Activated CD4-positive, alpha-beta T cell treated with anti-CD3 and anti-CD28 coated beads for 1 hour (primary cell): ENCODE measurements at places on chromosomes 7 and 10.

DNA sequence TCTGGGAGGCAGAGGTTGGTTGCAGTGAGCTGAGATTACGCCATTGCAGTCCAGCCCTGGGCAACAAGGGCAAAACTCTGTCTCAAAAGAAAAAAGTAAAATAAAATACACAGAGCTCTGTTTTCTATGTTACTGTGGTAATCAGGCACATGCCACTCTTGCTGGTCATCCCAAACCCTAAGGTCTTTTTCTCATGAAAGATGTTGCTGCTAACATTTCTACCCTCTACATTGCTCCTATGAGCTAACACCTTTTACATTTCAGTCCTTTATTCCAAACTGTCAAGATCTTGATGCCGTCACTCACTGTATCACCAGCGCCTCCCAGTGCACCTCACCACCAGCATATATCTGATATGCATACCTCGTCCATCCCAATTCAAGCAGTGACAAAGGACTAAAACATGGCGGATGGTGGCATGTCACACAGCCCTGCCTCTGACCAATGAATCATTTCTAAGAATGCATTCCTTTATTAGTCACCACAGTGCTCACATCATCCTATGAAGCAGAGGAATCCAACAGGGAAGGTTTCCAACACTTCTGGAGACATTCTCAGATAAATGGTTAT is 4.3 kb downstream of the DAGLB start:
- DNase-seq = no peak

DNA sequence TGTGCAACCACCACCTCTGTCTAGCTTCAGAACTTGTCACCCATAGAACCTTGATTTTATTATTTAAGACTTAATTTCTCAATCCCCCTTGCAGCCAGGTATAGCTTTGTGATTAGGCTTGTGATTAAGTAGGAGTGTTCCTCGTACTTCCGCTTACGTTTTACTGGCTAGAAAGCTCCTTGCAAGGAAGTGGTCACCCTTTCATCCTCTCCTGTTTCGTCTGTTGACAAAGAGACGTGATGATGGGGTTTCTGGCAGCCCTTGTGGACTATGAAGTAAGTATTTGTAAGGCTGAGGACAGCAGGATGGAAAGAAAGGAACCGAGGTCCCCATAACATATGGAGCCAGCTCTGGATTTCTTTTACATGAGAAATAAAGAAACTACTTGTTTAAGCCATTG is 86.5 kb upstream of the KDM7A start:
- no peak for DNase-seq

GRCh38 chr7:102830197-102830596 is 81.4 kb downstream of the FAM185A start:
- no peak for DNase-seq

DNA sequence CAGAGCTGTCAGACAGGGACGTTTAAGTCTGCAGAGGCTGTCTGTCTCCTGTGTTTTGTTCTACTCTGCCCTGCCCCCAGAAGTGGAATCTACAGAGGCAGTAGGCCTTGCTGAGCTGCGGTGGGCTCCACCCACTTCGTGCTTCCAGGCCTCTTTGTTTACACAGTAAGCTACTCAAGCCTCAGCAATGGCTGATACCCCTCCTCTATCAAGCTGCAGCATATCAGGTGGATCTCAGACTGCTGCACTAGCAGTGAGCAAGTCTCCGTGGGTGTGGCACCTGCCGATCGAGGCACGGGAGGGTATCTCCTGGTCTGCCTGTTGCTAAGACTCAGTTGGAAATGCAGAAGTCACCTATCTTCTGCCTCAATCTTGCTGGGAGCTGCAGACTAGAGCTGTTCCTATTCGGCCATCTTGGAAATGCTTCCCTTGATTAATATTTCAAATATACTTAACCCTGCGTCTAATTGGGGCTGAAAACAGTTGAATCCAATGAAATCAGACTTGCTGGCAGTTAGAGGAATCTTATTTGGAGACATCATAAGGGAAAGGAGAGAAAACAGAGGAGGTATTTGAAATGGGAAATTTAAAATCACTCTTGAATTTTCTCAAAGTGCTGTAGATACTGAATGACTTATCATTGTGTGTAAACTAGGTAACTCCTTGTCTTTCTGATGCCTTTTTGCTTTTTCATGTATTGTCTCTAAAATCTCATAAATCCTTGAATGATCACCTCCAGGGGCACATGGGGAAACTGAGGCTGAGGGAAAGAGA is 13.8 kb upstream of the CYP3A5 start:
- DNase-seq = peak; percentile 13

- DNase-seq = no peak
Measured at GRCh38 chr7:94069162-94069739, 65.1 kb upstream of the BET1 start.

- DNase-seq = no peak
Measured at GRCh38 chr10:22727663-22728062, 13.3 kb upstream of the PIP4K2A start.

DNA sequence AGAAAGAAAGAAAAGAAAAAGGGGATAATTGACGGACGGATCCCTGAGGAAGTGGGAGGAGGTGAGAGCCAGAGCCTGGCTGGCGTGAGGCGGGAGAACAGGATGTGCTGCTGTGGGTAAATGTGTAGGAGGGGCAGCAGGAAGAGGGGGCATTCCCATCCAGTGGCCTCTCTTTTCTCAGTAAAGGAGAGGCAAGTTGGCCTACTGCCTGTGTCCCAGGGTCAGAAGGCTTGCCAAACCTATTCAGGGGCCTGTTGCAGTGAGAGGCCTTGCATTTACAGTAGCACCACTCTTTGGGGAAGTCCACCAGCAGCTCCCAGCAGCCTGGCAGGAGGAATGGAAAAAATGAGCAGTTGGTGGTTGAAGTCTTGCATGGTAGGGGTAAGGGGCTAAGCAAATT is 26.6 kb upstream of the ASCC1 start:
- no peak for DNase-seq

DNA sequence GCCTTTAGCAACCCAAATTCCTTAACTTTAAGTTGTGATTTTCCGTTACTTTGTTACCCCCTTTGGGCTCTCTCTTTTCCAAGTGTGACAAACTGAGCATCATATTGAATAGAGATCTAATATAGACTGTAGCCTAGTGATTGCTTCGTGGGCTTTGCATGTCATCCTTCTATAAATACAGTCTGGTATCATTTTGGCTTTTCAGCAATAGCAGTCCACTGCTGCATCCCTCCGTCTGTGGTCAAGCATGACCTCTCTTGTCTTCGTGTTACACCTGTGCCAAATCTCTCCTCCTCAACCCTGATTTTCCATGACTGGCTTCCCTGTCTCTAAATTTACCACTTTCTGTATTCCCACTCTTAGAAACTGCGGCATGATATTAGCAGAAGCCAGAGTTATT is 53.8 kb upstream of the AGK start:
- no peak for DNase-seq

- no peak for DNase-seq
Measured at GRCh38 chr10:89516149-89516832, 19.1 kb downstream of the SLC16A12 start.

GRCh38 chr10:69223028-69223342 is 2.9 kb downstream of the HKDC1 start:
- no peak for DNase-seq

DNA sequence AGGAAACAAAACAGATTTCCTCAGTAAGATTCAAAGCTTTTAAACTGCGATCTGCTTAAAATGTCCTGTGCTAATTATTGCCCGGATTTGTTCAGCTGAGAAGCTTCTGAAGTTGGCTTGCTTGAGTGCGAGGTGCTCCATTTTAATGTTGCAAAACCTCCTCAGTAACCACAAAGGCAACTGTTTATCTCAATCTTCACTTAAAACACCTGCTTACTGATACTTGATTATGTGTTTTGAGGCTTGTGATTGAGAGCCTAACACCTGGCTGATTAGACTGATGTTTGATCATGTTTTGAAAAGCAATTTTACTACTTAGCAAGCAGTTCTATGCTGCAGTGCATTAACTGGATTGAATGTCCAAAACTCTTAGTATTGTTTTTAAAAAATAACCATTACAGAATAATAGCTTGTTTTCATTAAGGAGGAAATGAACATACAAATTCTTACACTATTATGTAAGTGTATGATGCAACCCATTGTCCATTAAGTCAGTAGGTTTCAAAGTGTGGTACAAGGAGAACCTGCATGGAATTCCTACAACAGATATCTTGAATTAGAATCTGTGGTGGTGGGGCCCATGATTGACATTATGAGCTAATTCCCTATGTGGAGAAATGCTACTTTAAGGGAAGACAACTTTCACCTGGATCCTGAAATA is 96.9 kb upstream of the FAM180A start:
- no peak for DNase-seq

DNA sequence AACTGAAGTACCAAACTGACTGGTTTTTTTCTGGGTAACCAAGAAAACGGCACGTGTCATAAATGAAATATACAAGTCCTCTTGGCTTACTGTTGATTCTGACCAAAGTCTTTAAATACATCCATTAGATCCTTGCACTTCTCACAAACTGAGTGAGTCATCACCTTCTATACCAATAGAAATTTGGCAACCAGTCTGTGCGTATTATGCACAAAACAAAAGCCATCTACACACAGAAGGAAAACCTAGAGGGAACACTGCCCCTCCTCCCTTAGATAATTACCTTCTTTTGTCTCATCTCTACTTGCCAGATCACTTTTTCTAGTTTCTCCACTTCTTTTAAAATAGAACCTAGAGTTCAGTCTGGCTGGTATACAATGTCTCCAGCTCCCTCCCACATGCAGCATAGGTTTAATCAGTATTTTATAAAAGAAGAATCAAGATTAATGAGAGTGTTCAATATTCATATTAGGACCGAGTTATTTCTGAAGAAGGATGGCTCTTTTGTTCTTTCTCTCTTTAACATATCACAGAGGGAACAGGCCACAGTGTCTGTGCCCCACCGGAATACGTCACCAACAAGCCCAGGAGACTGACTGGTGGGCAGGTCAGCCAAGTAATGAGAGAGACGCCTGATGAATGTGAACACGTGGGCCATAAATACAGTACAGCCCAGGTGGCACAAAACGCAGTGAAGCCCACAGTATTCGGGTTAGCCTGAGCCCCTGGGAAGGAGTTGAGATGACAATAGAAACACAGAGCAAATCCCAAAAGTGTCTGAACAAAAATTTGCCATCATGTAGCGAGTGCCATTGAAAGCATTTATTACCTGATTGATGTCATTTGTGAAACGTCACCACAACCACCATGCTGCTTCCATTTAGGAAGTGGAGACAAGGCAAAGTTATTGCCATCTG is 91.3 kb downstream of the KIAA1549 start:
- DNase-seq = no peak

DNA sequence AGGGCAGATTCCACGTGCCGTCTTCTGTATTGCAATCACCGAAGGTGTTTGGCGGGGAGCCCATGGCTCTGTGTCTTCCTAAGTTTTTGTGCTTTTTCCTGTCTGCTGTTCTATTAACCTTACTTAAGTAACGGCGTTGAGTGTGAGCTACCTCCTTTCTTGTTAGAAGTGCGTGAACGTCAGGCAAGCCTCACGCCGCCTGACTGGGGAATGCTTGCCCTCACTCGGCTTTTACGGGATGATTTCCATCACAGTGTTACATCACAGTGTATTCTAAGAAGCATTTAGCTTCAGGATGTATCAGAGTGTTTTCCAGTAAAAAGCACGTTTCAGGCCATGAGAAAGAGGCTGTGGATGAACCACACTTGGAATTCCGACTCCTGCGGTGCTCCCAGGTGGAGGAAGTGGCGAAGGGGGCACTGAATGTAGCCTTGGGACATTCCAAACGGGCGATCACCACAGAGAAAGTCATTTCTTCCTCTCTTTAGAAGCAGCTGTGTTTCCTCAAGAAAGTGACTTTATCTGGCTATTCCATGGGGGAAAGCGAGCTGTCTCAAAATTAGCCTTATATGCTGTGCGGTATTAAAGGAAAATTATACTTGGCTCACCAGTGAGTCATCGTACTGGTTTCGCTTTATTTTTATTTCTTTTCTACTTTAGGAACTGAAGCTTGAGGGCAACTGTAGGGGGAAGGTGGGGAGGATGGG is 290.7 kb downstream of the KLF6 start:
- no peak for DNase-seq

GRCh38 chr7:157475601-157476000 is 138.8 kb downstream of the DNAJB6 start:
- no peak for DNase-seq

DNA sequence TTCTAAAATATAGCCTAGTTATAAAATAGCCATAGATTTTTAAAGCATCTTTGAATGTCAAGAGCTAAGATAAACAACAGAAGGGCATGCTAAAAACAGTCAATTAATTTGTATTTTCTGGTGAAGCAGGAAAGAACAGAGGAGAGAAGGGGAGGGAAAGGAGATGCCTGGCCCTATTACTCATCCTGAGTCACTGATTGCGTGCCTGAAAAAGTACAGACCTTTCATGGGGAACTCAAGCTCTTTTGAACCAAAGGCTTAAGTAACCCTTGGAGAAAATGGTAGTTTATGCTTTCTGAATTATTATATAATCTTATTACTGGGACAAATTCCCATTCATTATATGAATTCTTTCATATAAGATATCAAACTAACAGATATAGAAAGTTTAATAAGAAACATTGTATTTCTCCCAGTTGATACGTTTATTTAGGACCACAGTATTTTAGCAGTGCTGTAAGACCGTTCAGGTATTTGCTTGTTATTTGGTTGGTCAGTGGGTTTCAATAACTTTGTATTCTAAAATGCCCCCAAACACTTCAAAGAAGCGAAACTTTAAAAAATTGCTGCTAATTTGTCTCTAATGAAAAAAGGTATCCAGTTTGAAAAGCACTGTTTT is 151.3 kb downstream of the HGF start:
- no peak for DNase-seq

DNA sequence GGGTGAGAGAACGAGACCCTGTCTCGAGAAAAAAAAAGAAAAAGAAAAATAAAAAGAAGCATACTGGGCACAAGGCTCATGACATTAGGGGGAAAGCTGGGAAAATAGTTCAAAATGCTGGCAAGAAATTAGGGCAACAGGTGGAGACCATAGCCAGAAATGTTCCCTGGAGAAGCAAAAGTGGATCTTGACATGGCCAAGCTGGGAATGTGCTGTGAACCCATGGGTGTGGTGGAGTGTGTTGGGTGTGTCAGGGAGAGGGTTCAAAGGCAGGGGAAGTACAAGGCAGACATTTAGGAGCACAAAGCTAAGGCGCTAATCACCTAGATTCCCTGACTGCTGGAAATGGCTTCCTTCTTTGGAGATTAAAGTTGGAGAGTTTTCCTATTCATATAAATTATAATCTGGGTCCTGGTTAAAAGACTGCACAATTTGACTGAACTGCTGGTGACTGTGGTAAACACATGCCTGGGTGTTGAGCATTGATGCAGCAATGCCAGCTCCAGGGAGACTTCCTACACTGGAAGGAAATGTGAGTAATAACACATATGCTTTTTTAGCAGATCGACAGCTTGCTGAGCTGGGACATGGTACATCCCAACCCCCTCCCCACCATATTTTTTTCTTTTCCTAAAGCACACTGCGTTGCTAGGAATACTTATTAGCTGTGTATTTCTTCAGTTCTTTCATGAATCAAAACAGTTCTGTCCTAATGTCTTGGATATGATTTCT is 70.1 kb upstream of the ARHGAP21 start:
- DNase-seq = no peak

GRCh38 chr7:15143121-15143520 is 240.6 kb upstream of the DGKB start:
- DNase-seq = no peak
